AG10803 (cell line): ENCODE measurements at places on chromosomes 11 and 22.

DNA sequence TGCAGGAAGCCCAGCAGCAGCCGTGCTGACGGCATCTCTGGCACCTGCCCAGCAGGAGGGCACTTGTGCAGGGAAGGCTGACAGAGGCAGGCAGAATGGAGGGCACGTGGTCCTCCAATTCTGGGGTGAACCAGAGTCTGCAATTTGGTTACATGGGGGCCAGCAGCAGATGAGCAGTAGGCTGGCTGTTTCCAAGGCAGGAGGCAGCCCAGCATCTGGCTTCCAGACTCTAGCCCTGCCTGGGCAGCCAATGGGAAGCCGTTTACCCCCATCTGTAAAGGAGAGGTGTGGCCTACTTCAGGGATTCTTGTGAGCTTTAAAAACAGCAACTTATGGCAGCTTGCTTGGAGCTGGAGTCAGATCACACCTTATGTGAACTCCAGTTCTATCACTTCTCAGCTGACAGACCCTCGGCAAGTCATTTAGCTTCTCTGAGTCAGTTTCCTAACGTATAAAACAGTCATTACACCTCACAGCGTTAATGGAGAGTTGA is 27.9 kb upstream of the RASL10A start:
- DNase-seq = peak; percentile 78

- peak; percentile 99 for DNase-seq
These were observed 26.5 kb downstream of the RPL27A start for GRCh38 chr11:8709002-8709672.

DNA sequence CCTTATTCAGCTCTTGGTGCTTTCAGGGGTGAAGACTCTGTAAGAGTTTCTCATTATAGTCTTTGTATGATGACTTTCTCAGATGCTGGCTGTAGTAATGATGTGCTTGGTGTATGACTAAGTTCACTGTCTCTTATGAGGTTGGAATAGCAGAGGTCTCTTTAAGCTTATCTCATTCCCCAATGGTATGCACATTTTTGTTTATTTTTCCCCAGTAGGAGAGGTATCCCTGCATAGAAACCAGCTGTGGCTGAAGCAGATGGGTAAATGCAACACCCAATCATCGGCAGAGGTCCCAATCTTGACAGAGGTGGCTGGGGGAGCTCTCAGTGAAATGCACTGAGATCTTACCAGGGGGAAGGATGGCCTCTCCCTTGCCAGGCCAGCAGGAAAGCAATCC is 34.6 kb downstream of the BBOX1 start:
- no peak for DNase-seq

- DNase-seq = no peak
These were observed 88.8 kb downstream of the UBASH3B start for GRCh38 chr11:122744357-122744756.

DNA sequence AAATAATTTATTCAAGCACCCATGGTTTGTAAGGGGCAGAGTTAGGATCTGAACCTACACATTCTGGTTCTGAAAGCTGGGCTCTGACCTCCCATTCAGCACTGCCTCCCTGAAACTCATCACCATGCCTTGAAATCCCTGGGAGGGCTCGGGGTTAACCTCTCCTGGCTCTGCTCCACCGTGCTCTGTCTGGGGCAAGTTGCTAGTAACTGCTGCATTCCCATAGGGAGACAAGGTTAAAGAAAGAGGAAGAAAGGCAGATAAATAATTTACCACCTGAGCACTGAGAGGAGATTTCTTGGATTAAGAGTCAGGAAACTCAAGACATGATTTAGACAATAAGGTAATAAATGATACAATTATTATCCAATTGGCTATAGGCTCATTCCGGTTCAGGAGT is 199.3 kb downstream of the KIF18A start:
- no peak for DNase-seq

GRCh38 chr22:39917197-39917643 is 16.3 kb downstream of the GRAP2 start:
- DNase-seq = no peak

GRCh38 chr22:24417901-24418641 is 9.3 kb upstream of the ADORA2A start:
- peak; percentile 34 for DNase-seq

DNA sequence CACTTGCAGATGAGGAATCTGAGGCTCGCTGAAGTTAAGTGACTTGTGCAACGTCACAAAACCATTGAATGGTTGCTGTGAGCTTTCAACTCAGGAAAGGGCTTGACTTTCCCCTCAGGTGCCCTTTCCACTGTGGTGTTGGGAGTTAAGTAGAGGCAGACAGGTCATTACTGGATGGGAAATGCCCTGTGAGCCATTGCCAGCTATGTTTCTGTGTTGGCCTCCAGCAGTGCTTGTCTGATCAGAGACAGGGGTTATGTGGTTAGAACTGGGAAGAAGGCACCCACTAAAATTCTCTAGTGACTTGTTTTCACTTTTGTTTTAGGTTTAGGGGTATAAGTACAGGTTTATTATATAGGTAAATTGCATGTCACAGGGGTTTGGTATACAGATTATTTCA is 96.6 kb downstream of the FDX1 start:
- DNase-seq = no peak

DNA sequence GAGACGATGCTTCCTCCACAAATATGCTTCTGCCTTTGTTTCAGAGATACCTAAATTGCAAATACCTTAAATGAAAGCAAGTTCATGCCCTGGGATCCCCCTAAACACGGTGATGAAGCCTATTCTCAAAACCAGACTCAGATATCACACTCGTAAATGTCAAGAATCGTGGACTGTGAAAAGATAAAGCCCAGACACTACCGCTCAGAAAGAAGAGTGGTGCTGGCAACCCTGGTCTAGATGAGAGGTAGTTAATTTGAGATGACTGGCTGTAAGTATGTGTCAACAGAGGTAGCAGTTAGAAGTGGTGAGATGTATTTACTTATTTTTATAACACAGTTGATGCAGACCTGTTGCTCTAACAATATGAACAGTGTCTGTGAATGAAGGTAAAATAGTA is 2.5 kb downstream of the OVCH2 start:
- no peak for DNase-seq

DNA sequence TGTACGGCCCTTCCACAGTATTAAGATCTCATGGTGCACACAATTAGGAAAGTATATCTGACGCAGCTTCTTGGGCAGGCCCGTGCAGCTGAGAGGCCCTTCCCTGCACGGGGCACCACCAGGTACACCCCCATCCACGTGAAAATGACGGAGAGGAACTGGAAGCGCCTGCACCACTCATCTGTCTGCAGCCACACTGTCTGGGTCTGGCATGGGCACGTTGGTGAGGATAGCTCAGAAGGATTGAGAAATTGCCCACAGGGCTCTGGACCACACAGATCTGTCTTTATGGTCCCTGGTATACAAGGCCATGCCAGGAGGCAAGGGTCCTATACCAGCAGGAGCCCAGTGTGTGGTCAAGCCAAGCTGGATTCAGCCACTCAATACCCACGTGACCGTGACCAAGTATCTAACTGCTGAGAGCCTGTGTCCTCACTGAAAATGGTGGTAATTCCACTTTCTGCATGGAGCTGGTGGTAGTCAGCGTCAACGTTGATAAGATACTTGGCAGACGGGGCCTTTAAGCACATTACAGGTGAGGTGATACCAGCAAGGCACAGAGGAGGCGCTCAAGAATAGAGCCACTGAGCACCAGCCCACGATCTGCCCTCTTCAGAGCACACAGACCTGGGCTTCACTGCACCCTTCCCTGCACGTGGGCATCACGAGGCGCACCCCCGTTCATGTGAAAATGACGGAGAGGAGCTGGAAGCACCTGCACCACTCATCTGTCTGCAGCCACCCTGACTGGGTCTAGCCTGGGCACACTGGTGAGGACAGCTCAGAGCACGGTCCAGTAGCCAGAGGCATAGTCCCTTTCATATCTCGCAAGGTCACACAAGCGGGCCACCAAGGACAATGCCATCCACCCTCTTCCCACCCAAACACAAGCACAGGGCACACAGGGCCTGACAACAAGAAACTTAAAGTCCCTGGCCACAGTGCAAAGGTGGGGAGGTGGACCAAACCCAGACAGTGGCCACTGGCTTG is 28.4 kb downstream of the SHANK2 start:
- no peak for DNase-seq

DNA sequence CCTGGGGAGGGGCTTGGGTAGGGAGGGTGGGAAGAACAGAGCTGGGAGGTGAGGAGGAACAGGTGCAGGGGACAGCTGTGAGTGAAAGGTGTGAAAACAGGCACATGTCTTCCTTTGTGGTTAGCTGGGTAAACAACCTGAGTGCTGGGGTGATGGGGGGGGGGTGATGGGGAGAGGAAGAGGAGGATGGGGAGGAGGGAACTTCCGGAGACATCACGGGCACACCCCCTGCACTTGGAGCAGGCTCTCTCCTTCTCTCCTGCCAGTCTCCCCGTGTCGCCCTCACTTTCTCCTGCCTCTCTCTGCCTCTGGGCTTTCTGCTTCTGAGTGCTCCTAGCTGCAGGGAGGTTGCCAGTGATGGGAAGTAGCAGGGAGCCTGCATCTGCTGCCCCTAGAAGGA is 8.8 kb downstream of the CXCR5 start:
- DNase-seq = no peak
